Stimulated activated CD8-positive, alpha-beta memory T cell treated with anti-CD3 and anti-CD28 coated beads, Interleukin-4, amount 100 ng/mL, for 4 hours (primary cell): ENCODE measurements at places on chromosomes 5 and 9.

GRCh38 chr5:68661237-68661636, 432.6 kb upstream of the SLC30A5 start:
- no peak for DNase-seq

GRCh38 chr9:1880038-1880565, 135.0 kb upstream of the SMARCA2 start:
- DNase-seq, result no peak

DNA sequence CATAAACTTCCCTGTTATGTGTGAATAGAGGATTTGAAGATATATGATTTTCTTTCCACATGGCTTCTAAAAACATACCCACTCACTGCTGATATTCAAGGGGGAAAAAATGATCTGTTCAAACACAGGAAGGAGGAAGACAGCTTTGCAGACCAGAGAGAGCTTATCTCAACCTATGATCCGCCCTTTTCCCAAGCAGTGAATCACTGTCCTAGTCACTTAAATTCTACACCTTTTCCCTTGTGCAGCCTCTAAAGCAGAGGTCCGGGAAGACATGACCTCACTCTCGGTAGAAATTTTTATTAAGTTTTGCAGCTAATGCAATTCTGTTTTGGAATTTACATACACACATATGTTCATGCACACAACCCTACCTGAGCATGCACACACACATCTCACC, 197.2 kb downstream of the DIRAS2 start:
- no peak for DNase-seq

GRCh38 chr9:105959531-105959930, 265.2 kb downstream of the TMEM38B start:
- no peak for DNase-seq

- DNase-seq, result no peak
These were observed 122.3 kb downstream of the VAV2 start for GRCh38 chr9:133869674-133870405.

GRCh38 chr9:113508111-113508749, 44.7 kb downstream of the RGS3 start:
- no peak for DNase-seq

- no peak for DNase-seq
These were observed 9.6 kb downstream of the SLC1A1 start for GRCh38 chr9:4499917-4500316.

GRCh38 chr5:169408731-169409130, 107.8 kb upstream of the SLIT3 start:
- DNase-seq, result no peak

GRCh38 chr9:2494562-2494961, 127.0 kb upstream of the VLDLR start:
- no peak for DNase-seq

- DNase-seq, result no peak
These were observed 31.5 kb downstream of the TMEM245 start for GRCh38 chr9:109088221-109088620.
